ENCODE measurements at places on chromosomes 5 and 9. TPM values are rescaled to one million over a fixed set of nuclear protein-coding genes. Genes with fewer than 3 reads are reported as not detected.

The MED10 gene
- total RNA-seq = 5.9 TPM

The MAP1B gene
- total RNA-seq = 225 TPM

The IGIP gene
- 3.7 TPM for total RNA-seq

The ZDHHC11 gene
- total RNA-seq = 2.0 TPM

The CXCL14 gene
- total RNA-seq = under 0.01 TPM

The SLCO6A1 gene
- not detected for total RNA-seq

The SLC12A2 gene
- 32.1 TPM for total RNA-seq

The PKD2L2 gene
- total RNA-seq = not detected

The PTPRD gene
- total RNA-seq = 18.4 TPM

The DBH gene
- total RNA-seq = not detected

The FSD1L gene
- total RNA-seq = 6.2 TPM

The FAM221B gene
- not detected for total RNA-seq

The SH3RF2 gene
- 0.20 TPM for total RNA-seq

The PCDHA8 gene
- not detected for total RNA-seq

The GLDC gene
- 17.6 TPM for total RNA-seq

Data from subcutaneous preadipocyte (primary cell).